ENCODE measurements at places on chromosomes 1 and 21.

DNA sequence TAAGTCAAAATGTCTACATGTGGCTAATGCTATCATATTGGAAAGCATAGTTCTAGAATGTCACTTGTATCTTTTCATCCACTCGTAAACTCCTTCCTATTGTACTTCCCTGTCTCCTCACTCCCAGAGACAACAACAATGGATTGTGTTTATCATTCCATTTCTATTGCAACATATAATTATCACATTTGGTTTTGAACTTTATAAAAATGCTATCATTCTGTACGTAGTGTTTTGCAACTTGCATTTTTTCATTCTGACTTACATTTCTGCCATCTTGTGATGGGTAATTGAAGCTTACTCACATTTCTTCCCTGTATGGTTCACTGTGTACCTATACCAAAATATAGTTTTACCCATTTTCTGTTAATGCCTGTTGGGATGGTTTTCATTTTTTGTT, 14.5 kb upstream of the CSF3R start:
- no peak for DNase-seq
- no peaks in the 10 kb centered on the region for H3K36me3 ChIP-seq
- no peaks in the 10 kb centered on the region for H3K27me3 ChIP-seq
- no peak overlapping the region for H3K4me3 ChIP-seq

- DNase-seq = no peak
- no peaks in the 10 kb centered on the region for H3K36me3 ChIP-seq
- no peak overlapping the region for H3K4me3 ChIP-seq
- no peaks in the 10 kb centered on the region for H3K4me1 ChIP-seq
Measured at GRCh38 chr1:218665221-218665620, 320.1 kb downstream of the TGFB2 start.

GRCh38 chr1:230242326-230242725, 175.3 kb downstream of the GALNT2 start:
- H3K36me3 ChIP-seq = peaks cover 6% of the 10 kb centered on the region
- H3K27me3 ChIP-seq = no peaks in the 10 kb centered on the region
- DNase-seq = no peak
- no peaks in the 10 kb centered on the region for H3K4me1 ChIP-seq
- H3K4me3 ChIP-seq = no peak overlapping the region

GRCh38 chr1:12001996-12002493, 17.3 kb upstream of the MIIP start:
- H3K36me3 ChIP-seq = peaks cover 65% of the 10 kb centered on the region
- no peak overlapping the region for H3K27ac ChIP-seq
- H3K4me1 ChIP-seq = no peaks in the 10 kb centered on the region
- no peak overlapping the region for H3K4me3 ChIP-seq

GRCh38 chr1:178506669-178507068, 6.2 kb upstream of the TEX35 start:
- H3K36me3 ChIP-seq = no peaks in the 10 kb centered on the region
- no peak overlapping the region for H3K27ac ChIP-seq
- no peaks in the 10 kb centered on the region for H3K27me3 ChIP-seq
- no peaks in the 10 kb centered on the region for H3K4me1 ChIP-seq

- no peaks in the 10 kb centered on the region for H3K27me3 ChIP-seq
- H3K4me3 ChIP-seq = no peak overlapping the region
- no peak for DNase-seq
- no peak overlapping the region for H3K27ac ChIP-seq
- no peaks in the 10 kb centered on the region for H3K36me3 ChIP-seq
- H3K4me1 ChIP-seq = no peaks in the 10 kb centered on the region
Measured at GRCh38 chr1:196278816-196279215, 329.4 kb downstream of the KCNT2 start.

DNA sequence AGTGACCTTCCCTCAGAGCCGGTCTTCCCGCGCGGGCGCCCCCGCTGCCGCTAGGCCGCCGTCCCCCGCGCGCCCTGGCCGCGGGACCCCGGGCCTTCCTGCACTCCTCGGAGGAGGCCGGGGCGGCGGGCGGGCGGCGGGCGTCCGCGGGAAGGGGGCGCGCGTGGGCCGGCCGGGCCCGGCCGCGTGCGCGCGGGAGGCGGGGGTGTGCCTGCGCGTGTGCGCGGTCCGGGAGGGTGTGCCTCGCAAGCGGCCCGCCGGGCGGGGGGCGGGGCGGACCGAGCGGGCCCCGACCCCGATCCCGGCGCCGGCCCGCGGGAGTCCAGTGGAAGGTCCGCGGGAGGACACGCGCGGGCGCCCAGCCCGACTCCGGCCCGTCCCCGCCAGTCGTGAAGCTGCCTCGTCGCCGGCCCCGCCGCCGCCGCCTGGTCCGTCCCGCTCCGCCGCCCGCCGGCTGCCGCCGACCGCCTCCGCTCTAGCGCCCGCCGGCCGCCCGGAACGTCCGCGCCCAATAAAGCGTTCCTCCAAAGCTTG, 438 bp downstream of the MRPS6 start:
- H3K4me3 ChIP-seq = peak overlapping the region; percentile 88
- peak; percentile 42 for DNase-seq
- H3K27me3 ChIP-seq = peaks cover 15% of the 10 kb centered on the region
- H3K36me3 ChIP-seq = no peaks in the 10 kb centered on the region

DNA sequence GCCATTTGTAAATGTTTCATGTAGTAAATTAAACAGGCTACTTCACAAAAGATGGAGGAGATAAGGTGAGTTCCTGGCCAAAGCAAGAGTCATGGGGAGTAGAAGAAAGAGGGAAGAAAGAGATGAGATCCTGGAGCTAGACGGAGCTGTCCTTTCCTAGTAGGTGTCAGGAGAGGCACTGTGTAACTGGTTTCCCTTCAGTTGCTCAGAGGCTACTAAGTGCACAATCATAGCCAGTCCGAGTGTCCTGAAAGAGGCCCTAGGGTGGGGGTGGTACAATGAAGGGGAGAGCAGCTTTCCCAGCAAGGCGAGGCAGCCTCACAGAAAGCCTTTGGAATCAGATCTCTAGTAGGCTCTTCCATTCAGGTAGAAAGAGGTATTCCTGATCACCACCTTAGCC, 390.9 kb downstream of the KCNH1 start:
- H3K4me3 ChIP-seq = no peak overlapping the region

DNA sequence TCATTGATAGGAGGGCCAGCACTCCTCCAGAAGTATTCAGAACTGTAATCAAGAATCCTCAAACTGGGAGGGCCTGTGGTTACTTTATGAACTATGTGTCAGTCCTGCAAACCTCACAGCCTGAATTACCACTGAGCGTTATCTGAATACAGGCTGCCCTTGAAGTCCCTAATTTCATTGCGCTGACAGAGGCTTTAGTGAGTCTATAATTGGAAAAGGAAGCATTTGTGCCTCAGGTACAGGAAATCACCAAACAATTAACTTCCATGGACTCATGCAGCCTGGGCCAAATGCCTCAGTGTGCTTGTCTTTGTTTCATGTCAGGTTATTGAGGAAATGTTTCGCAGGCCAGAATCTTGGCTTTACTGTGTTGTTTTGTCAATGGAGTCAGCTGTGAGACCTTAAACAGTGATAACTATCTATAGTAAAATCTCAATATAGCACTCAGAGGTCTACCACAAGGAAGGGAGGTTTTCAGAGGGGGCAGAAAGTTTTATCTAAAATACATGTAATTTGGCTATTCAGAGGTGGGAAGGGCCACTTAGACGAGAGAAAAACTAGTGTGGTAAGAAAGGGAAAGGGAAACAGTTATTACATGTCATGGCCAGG, 32.9 kb upstream of the DOCK7 start:
- H3K4me3 ChIP-seq = no peak overlapping the region
- DNase-seq = no peak
- no peak overlapping the region for H3K27ac ChIP-seq
- peaks cover 9% of the 10 kb centered on the region for H3K4me1 ChIP-seq
- no peaks in the 10 kb centered on the region for H3K36me3 ChIP-seq

- H3K4me3 ChIP-seq = peak overlapping the region; percentile 51
- no peak overlapping the region for H3K27ac ChIP-seq
- peaks cover 92% of the 10 kb centered on the region for H3K27me3 ChIP-seq
- DNase-seq = peak; percentile 62
Measured at GRCh38 chr1:3070644-3071564, 1.9 kb downstream of the PRDM16 start.

GRCh38 chr1:156244126-156244525, 2.1 kb downstream of the BGLAP start:
- DNase-seq = no peak
- no peaks in the 10 kb centered on the region for H3K36me3 ChIP-seq
- H3K4me1 ChIP-seq = peaks cover 33% of the 10 kb centered on the region
- H3K4me3 ChIP-seq = no peak overlapping the region
- no peak overlapping the region for H3K27ac ChIP-seq

- no peak overlapping the region for H3K4me3 ChIP-seq
- DNase-seq = no peak
- H3K27me3 ChIP-seq = no peaks in the 10 kb centered on the region
- H3K4me1 ChIP-seq = peaks cover 12% of the 10 kb centered on the region
Measured at GRCh38 chr1:47978486-47978885, 18.7 kb downstream of the TRABD2B start.

GRCh38 chr1:245463392-245464165, 308.8 kb downstream of the KIF26B start:
- H3K4me1 ChIP-seq = no peaks in the 10 kb centered on the region
- no peaks in the 10 kb centered on the region for H3K27me3 ChIP-seq
- no peaks in the 10 kb centered on the region for H3K36me3 ChIP-seq
- no peak overlapping the region for H3K27ac ChIP-seq

- no peaks in the 10 kb centered on the region for H3K36me3 ChIP-seq
- DNase-seq = peak; percentile 34
- no peaks in the 10 kb centered on the region for H3K4me1 ChIP-seq
- no peak overlapping the region for H3K4me3 ChIP-seq
- H3K27ac ChIP-seq = no peak overlapping the region
- no peaks in the 10 kb centered on the region for H3K27me3 ChIP-seq
Measured at GRCh38 chr1:114316204-114316603, 162.5 kb upstream of the SYT6 start.

DNA sequence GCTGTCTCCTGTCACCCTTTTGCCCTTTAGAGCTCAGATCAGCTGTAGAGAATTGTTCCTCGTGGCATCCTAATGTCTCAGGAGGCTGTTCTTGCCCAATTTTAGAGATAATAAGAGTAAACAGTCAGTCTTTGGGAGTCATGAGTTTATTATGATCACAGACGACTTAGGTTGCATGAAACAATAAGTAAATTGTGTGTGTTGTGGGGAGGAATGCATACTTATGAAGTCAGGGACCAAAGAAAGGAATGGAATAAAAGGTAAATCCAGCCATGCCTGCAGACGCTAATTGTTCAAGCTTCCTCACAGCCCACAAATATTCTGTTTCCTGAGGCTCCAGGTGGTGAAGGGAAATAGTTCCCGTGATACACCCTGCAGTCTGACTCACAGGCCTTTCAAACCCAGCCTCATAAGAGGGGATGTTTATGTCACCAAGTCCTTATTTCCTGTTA, 897 bp downstream of the EPHX4 start:
- H3K4me1 ChIP-seq = peaks cover 14% of the 10 kb centered on the region
- no peak overlapping the region for H3K27ac ChIP-seq
- H3K4me3 ChIP-seq = peak overlapping the region; percentile 79
- no peaks in the 10 kb centered on the region for H3K36me3 ChIP-seq

- H3K27me3 ChIP-seq = no peaks in the 10 kb centered on the region
- no peak for DNase-seq
- H3K4me3 ChIP-seq = no peak overlapping the region
- no peak overlapping the region for H3K27ac ChIP-seq
Measured at GRCh38 chr21:45860493-45861155, 120.9 kb upstream of the COL6A1 start.

DNA sequence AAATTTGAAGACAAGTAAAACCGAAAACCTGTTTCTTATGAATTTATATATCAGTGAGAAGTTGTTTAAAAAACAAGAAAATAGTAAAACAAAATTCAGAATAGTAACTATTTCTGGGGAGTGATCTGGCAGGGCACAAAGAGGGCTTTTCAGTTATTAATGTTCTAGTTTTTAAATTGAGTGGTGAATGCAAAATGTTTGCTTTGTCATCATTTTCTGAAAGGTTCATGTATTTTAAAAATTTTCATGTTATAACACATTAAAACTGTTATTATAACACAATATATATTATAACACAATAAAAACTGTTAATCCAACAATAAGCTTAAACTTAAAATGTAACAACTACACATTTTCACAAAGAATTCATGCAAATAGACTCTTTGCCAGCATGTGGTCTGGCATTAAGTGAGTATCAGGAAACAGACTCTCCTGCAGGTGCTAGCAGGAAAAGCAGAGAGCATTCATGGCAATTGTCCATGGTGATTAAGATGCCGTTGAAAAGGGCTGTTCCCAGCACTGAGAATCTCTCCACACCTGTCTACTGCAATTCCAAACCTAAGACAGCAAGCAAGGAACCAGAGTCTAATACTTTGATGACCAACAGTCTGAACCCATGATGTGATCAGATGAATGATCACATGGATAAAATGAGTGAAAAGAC, 204.9 kb downstream of the TBX15 start:
- no peak overlapping the region for H3K27ac ChIP-seq
- peak; percentile 54 for DNase-seq
- no peaks in the 10 kb centered on the region for H3K4me1 ChIP-seq
- no peak overlapping the region for H3K4me3 ChIP-seq
- H3K27me3 ChIP-seq = no peaks in the 10 kb centered on the region
- no peaks in the 10 kb centered on the region for H3K36me3 ChIP-seq

GRCh38 chr1:114061121-114061830, 82.0 kb downstream of the OLFML3 start:
- H3K27me3 ChIP-seq = 0 out of 2 replicates have a peak, but pooled peaks cover 3% of the 10 kb centered on the region
- no peak overlapping the region for H3K27ac ChIP-seq
- peaks cover 8% of the 10 kb centered on the region for H3K36me3 ChIP-seq
- no peak for DNase-seq

DNA sequence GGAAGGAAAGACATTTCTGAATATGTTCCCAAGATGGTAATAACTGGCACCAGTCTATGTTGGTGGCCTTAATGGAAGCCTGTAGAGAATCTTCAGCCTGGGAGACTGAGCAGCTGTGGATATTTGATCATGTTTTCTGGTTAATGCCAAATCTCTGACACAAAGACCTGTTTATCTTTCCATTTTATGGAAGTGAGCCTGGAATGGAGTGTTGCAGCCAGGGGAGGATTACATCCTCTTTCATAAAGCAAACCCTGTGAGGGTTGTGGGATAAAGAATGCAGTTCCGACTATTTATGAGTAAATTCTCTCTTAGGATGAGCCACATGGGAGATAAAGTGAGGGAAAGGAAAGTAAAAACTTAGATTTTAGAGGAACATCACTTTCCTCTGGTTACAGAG, 144.1 kb downstream of the PCP4 start:
- no peak overlapping the region for H3K27ac ChIP-seq
- DNase-seq = no peak
- no peaks in the 10 kb centered on the region for H3K4me1 ChIP-seq
- no peaks in the 10 kb centered on the region for H3K36me3 ChIP-seq

GRCh38 chr1:203186446-203187303, at the start of gene CHI3L1:
Gene CHI3L1, minus strand, starts transcription at chr1:203186704. Its CDS starts 81 bp downstream, at chr1:203186623.
- H3K36me3 ChIP-seq = no peaks in the 10 kb centered on the region
- H3K4me3 ChIP-seq = no peak within 1 kb of the TSS
- no peaks in the 10 kb centered on the region for H3K27me3 ChIP-seq
- peak; percentile 44 for DNase-seq

GRCh38 chr1:200336101-200336845, 73.6 kb downstream of the ZNF281 start:
- H3K27ac ChIP-seq = peak overlapping the region; percentile 53
- no peaks in the 10 kb centered on the region for H3K27me3 ChIP-seq
- peaks cover 31% of the 10 kb centered on the region for H3K4me1 ChIP-seq

DNA sequence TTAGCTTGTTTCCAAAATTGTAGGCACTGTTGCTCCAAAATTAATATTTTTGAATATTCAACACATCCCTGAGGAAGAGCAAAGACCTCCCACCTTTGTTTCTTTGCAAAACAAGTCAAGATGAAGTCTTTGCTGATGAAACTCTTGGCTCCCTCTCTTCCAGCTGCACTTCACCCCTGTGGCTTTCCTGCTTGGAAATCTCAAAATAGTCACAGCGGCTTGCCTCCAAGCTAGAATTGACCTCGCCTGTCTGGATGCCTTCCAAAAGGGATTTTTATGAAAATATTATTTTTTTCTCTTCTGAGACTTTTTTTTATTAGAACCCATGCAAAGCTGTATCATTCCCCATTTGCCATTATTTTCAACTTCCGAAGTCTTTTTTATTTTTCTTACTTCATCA, 71.1 kb upstream of the MROH9 start:
- H3K4me1 ChIP-seq = no peaks in the 10 kb centered on the region
- H3K27me3 ChIP-seq = no peaks in the 10 kb centered on the region
